ENCODE measurements at places on chromosomes 1 and 21. TPM values are rescaled to one million over a fixed set of nuclear protein-coding genes. Genes with fewer than 3 reads are reported as not detected.
A peak's percentile ranks its signal among the peaks of the same experiment; 100 is the strongest.

GRCh38 chr1:40774266-40774998, 9.2 kb upstream of the KCNQ4 start:
- DNase-seq = peak; percentile 72
- H3K27me3 ChIP-seq = no peaks in the 10 kb centered on the region
- no peak overlapping the region for H3K27ac ChIP-seq

DNA sequence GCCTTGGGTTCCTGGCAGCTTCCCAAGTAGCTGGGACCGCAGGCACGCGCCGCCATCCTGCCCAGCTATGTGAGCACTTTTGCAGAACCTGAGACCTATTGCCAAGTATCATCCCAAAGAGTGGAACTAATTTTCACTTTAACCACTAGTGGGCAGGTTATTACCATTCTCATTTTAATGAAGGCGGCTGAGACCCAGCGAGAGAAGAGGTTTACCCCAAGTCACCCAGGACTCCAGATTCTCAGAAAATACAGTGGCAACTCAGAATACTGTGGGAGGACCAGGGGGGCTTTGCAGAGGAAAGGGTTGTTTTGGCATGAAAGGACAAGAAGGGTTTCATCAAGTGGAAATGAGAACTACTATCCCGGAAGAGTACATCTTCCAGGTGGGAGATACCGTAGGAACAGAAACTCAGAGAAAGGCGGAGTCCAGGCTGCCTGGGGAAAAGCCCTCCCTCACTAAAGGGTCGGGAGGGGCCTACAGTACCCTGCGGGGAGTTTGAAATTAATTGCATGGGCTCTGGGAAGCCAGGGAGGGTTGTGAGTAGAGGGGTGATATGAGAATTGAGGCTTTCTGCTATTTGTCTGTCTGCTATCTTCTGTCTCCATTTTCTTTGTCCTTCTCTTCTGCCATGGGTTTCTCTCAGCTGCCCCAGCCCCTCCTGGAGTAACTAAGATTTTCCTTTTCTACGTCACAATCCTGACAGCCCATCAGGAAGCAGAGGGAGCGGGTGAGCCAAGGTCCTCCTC, 7.2 kb upstream of the SEMA4A start:
- peaks cover 32% of the 10 kb centered on the region for H3K4me1 ChIP-seq
- H3K4me3 ChIP-seq = peak overlapping the region; percentile 77
- peak overlapping the region; percentile 78 for H3K27ac ChIP-seq
- DNase-seq = no peak

GRCh38 chr1:173682184-173682583, 12.5 kb upstream of the ANKRD45 start:
- no peak overlapping the region for H3K27ac ChIP-seq
- DNase-seq = no peak
- H3K4me1 ChIP-seq = no peaks in the 10 kb centered on the region
- H3K27me3 ChIP-seq = peaks cover 10% of the 10 kb centered on the region

DNA sequence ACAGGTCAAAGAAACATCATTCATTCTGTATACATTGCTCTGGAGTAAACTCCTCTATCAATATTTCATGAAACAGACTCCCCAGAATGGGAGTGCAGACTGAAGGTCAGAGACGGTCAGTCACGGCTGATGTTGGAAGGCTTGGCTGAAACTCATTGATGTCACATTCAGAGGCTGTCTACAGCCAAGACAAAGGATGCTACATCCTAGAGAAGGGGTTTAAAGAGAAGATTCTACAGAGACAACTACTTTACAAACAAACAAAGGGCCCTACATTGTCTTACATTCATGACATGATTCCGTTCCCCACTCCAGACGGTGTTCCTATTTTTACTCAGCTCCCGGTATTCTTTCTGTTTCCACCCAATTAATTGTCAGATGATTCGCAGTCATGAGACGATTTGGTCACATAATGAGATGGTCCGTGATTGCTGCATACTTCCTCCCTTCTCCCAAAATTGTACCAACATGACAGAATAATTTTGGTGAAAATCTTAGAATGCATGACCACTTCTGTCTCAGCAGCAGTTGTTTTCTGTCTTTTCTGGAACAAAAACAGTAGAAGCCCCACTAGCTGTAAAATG, 73.8 kb upstream of the VAV3 start:
- H3K4me1 ChIP-seq = peaks cover 18% of the 10 kb centered on the region
- no peak overlapping the region for H3K4me3 ChIP-seq
- H3K36me3 ChIP-seq = peaks cover 6% of the 10 kb centered on the region
- H3K27me3 ChIP-seq = no peaks in the 10 kb centered on the region
- H3K27ac ChIP-seq = no peak overlapping the region
- no peak for DNase-seq

- peaks cover 15% of the 10 kb centered on the region for H3K27me3 ChIP-seq
- H3K27ac ChIP-seq = no peak overlapping the region
- no peaks in the 10 kb centered on the region for H3K36me3 ChIP-seq
- no peak for DNase-seq
- no peak overlapping the region for H3K4me3 ChIP-seq
Measured at GRCh38 chr1:94858276-94858675, 38.1 kb downstream of the SLC44A3 start.

- no peak overlapping the region for H3K4me3 ChIP-seq
- no peaks in the 10 kb centered on the region for H3K27me3 ChIP-seq
- no peak overlapping the region for H3K27ac ChIP-seq
- no peak for DNase-seq
- H3K4me1 ChIP-seq = no peaks in the 10 kb centered on the region
- no peaks in the 10 kb centered on the region for H3K36me3 ChIP-seq
Measured at GRCh38 chr1:6082430-6082971, 36.8 kb downstream of the KCNAB2 start.

GRCh38 chr21:38258521-38259485, 2.0 kb downstream of the KCNJ15 start:
- H3K4me3 ChIP-seq = no peak overlapping the region
- no peaks in the 10 kb centered on the region for H3K4me1 ChIP-seq
- peaks cover 36% of the 10 kb centered on the region for H3K27me3 ChIP-seq
- no peaks in the 10 kb centered on the region for H3K36me3 ChIP-seq
- no peak overlapping the region for H3K27ac ChIP-seq
- no peak for DNase-seq

DNA sequence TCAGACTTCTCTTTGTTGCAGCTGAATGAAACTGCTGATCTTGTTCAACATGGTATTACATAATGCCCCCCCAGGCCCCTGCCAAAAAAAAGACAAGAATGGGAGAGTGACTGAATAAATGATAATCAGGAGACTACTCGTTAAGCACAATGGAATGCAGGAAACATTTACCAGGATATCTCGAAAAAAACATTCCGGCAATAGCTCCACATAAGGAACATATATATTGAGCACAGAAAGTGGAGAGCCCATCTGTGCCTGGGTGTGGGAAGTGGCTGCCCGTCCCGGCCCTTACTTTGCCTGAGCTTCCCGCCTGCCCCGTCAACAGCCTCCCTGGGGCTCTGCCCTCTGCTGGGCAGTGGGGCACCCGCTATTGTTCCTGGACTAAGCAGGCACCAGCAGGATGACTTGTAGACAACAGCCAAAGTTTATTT, 13.3 kb downstream of the TRIM11 start:
- no peak for DNase-seq
- H3K27ac ChIP-seq = no peak overlapping the region
- H3K4me3 ChIP-seq = no peak overlapping the region
- no peaks in the 10 kb centered on the region for H3K27me3 ChIP-seq
- no peaks in the 10 kb centered on the region for H3K36me3 ChIP-seq
- H3K4me1 ChIP-seq = peaks cover 12% of the 10 kb centered on the region

DNA sequence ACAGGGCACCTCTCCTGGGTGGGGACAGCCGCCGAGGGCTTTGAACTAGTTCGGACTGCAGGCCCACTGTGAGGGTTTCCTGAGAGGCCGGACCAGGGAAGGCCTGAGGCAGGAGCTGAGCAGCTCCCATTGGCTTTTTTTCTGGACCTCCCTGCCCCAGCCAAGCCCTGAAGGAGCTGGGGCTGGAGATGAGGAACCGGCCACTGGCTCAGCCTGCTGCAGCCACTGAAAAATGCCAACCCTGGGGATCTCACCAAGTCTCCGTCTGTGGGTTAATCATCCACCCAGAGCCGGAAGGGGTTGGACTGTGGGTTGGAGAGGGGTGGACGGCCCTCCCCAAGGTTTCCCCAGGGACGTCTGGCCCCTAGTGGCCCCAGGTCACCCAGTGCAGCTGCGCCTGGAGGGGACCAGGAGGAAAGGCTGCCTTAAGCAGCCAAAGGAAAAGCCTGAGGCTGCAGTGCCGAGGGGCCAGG, 2.5 kb downstream of the VWA1 start:
- H3K4me1 ChIP-seq = peaks cover 3% of the 10 kb centered on the region
- H3K36me3 ChIP-seq = no peaks in the 10 kb centered on the region
- peaks cover 6% of the 10 kb centered on the region for H3K27me3 ChIP-seq

DNA sequence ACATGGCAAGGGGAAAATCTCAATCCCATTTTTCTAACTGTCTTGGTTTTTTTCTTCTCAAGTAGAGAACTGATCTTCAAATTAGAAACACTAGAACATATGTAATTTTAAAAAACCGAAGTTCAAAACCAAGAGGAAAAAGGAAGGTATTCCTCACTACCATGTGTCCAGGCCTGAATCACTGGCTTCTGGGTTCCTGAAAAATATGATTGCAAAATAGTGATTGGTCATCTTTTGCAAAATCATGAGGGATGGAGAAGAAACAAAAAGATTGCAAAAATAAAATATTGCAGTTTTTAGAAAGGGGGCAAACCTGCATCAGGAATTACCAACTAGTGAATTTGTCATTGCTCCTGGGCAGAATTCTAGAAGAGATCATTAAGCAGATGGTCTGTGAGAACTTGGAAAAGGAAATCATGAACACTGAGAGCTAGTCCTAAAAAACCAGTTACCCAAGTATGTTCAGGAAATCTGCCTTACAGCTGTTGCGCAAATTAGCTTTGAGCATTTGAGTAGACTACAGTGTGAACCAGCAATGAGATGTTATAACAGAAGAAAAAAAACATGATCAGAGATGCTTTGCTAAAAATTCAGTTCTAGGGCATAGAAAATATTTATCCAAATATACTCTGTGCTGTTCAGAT, 49.4 kb downstream of the SPATA46 start:
- no peak overlapping the region for H3K27ac ChIP-seq
- peaks cover 3% of the 10 kb centered on the region for H3K27me3 ChIP-seq
- no peaks in the 10 kb centered on the region for H3K4me1 ChIP-seq

- H3K27ac ChIP-seq = no peak overlapping the region
- H3K4me3 ChIP-seq = no peak overlapping the region
- H3K27me3 ChIP-seq = peaks cover 17% of the 10 kb centered on the region
- no peak for DNase-seq
Measured at GRCh38 chr1:48038270-48038767, 41.1 kb upstream of the TRABD2B start.

- peaks cover 6% of the 10 kb centered on the region for H3K36me3 ChIP-seq
- DNase-seq = no peak
- H3K4me1 ChIP-seq = peaks cover 9% of the 10 kb centered on the region
- H3K4me3 ChIP-seq = no peak overlapping the region
Measured at GRCh38 chr1:229434641-229435051, 752 bp upstream of the ACTA1 start.

DNA sequence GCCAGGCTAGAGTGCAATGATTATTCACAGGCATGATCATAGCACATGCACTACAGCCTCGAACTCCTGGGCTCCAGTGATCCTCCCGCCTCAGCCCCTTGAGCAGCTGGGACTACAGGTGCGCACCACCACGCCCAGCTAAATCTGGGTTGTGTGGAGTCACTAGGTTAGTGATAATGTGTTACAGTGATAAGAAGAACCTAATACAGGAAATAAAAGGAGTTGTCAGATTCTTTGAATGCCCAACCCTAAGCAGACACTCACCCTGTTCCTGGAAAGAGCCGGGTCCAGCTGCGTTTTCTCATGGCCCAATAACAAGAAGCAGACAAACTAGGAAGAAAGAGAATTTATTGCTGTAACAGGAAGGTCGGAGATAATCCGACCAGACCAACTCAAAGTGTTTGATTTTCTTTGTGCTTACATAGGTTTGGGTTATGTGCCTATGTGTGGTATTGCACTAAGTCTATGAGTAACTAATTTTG, 8.8 kb downstream of the IFNGR2 start:
- H3K4me3 ChIP-seq = no peak overlapping the region
- H3K27ac ChIP-seq = no peak overlapping the region
- no peaks in the 10 kb centered on the region for H3K36me3 ChIP-seq
- H3K27me3 ChIP-seq = peaks cover 73% of the 10 kb centered on the region

DNA sequence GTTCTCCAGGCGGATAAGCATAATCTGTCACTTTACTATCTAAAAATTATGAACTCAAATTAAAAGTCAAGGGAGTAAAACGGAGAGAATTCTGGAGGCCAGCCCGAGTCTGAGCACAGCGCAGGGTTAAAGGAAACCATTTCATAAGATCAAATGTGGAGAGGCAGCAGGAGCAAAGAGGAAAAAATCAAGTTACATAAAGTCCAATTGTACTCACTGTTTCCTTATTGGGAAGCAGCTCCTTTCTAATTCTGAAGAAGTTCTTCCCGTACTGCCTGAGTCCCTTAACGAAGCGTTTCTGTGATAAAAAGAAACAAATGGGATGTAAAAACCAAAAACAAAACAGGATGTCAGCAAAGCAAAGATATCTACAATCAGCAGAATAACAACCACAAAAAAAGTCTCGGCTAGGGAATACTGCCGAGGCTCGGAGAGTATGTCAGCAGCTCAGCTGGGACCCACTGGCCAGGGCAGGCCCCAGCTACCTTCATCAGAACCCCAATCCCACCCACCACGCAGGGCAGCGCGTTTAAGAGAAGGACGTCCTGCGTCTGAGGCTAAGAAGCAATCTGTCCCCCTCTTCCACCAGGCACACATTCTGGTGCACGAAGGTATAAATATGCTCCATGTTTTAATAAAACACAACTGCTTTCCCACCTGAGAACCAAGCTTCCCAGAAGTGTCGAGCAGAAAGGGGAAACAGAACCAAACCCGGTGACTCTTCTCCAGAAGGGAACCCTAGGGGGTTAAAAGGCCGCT, 104.8 kb downstream of the SLC45A1 start:
- DNase-seq = no peak
- peaks cover 48% of the 10 kb centered on the region for H3K4me1 ChIP-seq
- peaks cover 5% of the 10 kb centered on the region for H3K36me3 ChIP-seq
- H3K27me3 ChIP-seq = no peaks in the 10 kb centered on the region

DNA sequence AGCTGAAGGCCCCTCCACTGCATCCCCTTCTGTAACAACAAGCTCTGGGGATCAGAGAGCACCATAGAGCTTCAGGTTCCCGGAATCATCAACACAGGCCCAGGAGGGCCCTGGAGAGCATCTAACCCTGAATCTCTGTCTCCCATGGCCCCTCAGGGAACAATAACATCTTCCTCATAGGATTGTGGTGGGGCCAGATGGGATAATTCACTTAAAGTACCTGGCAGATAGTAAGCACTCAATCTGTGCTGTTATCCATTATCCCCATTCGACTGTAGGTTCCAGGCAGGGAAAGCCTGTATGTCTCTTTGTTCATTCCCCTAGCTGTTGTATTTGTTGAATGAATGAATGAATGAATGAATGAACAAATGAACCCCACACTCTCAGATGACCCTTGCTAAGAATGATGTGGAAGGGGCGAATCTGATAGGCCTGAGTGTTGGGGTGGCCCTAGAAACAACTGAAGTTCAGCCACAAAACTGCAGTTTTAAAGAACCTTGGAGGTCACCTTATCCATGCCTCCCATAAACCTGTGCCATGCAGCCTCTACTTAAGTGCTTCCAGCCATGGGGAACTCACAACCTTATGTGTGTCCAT, 14.5 kb downstream of the LAPTM5 start:
- DNase-seq = no peak
- peaks cover 94% of the 10 kb centered on the region for H3K4me1 ChIP-seq
- no peaks in the 10 kb centered on the region for H3K27me3 ChIP-seq
- peak overlapping the region; percentile 81 for H3K4me3 ChIP-seq
- H3K27ac ChIP-seq = peak overlapping the region; percentile 100

- no peak overlapping the region for H3K27ac ChIP-seq
- no peaks in the 10 kb centered on the region for H3K36me3 ChIP-seq
- no peak overlapping the region for H3K4me3 ChIP-seq
- no peaks in the 10 kb centered on the region for H3K27me3 ChIP-seq
- peaks cover 22% of the 10 kb centered on the region for H3K4me1 ChIP-seq
Measured at GRCh38 chr1:101064697-101065096, 39.1 kb upstream of the DPH5 start.

Gene OLFML2B
- not detected for total RNA-seq

Gene PLEKHN1
- total RNA-seq = 1.4 TPM

Gene UBXN10
- 0.26 TPM for total RNA-seq

Gene PRKAA2
- not detected for total RNA-seq

Gene HSF2BP
- total RNA-seq = 1.2 TPM

Data from natural killer cell treated with Interleukin-12 subunit alpha and Interleukin-12 subunit beta and Interleukin-15 and Interleukin-18, amount 100 ng/mL, for 72 hours (primary cell).